T-helper 1 cell treated with Interleukin-12 subunit alpha and Interleukin-12 subunit beta and Interleukin-4 antibody, amounts not matched to agents 30 ng/mL and 1 ng/mL, for 36 hours (primary cell): ENCODE measurements at places on chromosomes 5 and 9. TPM values are rescaled to one million over a fixed set of nuclear protein-coding genes. Genes with fewer than 3 reads are reported as not detected.

Gene PCDHGA8
- total RNA-seq = 0.07 and 0.15 TPM in 2 replicates

Gene CYLC2
- total RNA-seq = not detected in 2 replicates

Gene FOXD4
- 0.20 TPM in 1 of 2 replicates, not detected in the other for total RNA-seq

Gene PCDHGB7
- 0.07 and 0.29 TPM in 2 replicates for total RNA-seq

Gene FYB1
- 237 and 262 TPM in 2 replicates for total RNA-seq

Gene MLANA
- total RNA-seq = not detected in 2 replicates

Gene OLFML2A
- total RNA-seq = 0.07 TPM in 1 of 2 replicates, not detected in the other

Gene TLX3
- total RNA-seq = not detected in 2 replicates

Gene ABO
- total RNA-seq = 2.1 and 2.5 TPM in 2 replicates

Gene TERT
- total RNA-seq = 2.6 and 3.3 TPM in 2 replicates

Gene PCDHB3
- not detected in 2 replicates for total RNA-seq

Gene AJM1
- 8.1 and 8.8 TPM in 2 replicates for total RNA-seq

Gene ADAMTSL1
- total RNA-seq = not detected in 2 replicates

Gene MSMP
- total RNA-seq = not detected in 2 replicates

Gene CDKN2B-AS1
- 4.8 and 6.5 TPM in 2 replicates for total RNA-seq

Gene C9orf72
- total RNA-seq = 7.1 and 9.5 TPM in 2 replicates

Gene HMCN2
- not detected in 2 replicates for total RNA-seq

Gene ZBTB26
- total RNA-seq = 7.9 and 8.0 TPM in 2 replicates

Gene KCNV2
- total RNA-seq = not detected in 2 replicates

Gene CFAP90
- total RNA-seq = not detected in 2 replicates

Gene SCGB3A2
- not detected in 2 replicates for total RNA-seq

Gene PTGDS
- total RNA-seq = 5.2 and 5.3 TPM in 2 replicates
